ENCODE measurements at places on chromosomes 12 and 14. TPM values are rescaled to one million over a fixed set of nuclear protein-coding genes. Genes with fewer than 3 reads are reported as not detected.

Gene TMTC1
- total RNA-seq: 29.1 TPM

Gene NTS
- not detected for total RNA-seq

Gene HRK
- 0.27 TPM for total RNA-seq

DNA sequence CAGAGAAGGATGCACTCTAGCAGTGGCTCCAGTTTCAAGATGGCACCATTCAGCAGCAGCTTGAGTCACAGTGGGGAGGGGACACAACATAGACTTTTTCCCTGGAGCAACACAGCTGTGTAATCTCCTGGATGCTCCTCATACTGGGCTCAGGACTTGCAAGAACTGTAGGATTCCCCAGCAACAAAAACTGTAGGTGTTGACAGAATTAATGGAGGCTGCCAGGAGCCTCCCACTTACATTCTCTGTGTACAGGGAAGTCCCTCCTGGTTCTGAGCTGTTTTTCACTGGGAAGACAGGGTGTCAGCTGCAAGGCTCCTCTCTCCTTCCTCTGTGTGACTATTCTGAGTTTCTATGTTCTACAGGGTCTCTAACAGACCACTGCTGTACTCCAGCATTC, 217.9 kb downstream of the KIF21A start:
- DNase-seq: no peak
